GM19239 (cell line): ENCODE measurements at places on chromosomes 3 and 15.
A peak's percentile ranks its signal among the peaks of the same experiment; 100 is the strongest.

GRCh38 chr3:39101022-39101689 lies 6.3 kb downstream of the GORASP1 start:
- DNase-seq, result peak; percentile 62

GRCh38 chr3:46928282-46928681 lies 48.3 kb downstream of the CCDC12 start:
- DNase-seq, result no peak

DNA sequence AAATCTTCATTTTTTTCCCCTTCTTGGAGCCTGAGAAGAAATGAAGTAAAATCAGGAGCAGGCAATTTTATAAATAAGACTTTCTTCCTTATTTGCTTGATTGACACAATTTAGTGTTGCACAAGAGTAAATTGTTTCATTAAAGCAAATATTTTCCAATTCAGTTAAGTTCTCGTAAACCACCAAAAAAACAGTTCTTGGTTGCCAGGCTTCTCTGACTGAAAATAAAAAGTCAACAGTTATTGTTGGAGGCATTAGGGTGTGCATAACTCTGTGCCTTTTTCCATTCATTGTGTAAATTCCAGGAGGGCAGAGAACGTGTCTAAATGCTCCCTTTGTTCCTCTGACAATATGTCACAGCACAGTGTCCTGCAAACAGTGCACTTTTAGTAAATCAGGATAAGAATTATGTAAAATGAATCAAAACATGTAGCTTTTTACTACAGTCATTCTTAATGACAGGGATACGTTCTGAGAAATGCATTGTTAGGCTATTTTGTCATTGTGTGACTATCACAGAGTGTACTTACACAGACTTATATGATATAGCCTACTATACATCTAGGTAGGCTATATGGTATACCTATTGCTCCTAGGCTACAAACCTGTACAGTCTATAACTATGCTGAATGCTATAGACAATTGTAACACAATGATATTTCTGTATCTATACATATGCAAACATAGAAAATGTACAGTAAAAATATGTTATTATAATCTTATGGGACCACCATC lies at the start of gene CP:
Gene CP, minus strand, starts transcription at position 47 of the 735 bp plus-strand sequence. Its CDS starts 37 bp downstream, at position 10.
- DNase-seq, result no peak

GRCh38 chr15:81254277-81254915 lies 57.7 kb downstream of the IL16 start:
- no peak for DNase-seq

GRCh38 chr3:176785171-176785570 lies 412.1 kb downstream of the TBL1XR1 start:
- DNase-seq, result no peak

DNA sequence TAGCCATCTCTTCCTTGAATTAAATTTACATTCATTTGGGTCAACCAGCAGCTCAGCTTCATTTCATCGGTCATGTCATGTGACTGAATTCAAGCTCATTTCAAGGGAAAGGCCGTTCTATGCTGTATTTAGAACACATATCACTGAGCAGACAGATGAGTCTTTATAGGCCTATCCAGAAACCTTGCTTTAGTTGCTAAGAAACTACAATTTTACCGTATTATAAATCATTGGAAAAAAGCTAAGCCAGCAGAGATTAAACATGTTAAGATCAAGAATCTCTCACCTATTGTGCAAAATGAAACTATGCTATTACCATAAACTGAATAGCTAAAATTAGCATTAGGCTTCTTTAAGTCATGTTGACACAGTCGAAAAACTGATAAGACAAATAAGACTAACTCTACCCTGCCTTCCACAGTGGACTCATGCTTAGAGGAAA lies 2.2 kb downstream of the NPTN start:
- DNase-seq, result no peak

DNA sequence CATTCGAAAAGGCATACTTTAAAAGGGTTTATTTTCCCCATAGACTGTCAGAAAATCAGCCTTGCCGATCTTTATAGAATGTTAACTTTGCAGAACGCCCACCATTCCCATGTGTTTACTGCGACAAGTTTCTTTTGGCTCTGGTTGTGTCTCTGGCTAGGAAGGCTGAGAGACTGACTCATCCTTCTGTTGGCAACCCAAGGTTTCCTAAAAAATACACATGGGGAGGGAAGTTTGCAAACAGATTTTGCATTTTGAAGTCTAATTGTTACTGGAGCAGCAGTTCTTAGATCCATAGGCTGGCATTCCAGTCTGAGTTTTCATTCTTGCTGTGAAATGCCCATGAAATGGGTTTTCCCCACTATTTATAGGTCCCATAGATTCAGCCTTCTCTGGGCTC lies 37.9 kb upstream of the MINAR1 start:
- no peak for DNase-seq

GRCh38 chr15:25548600-25548999 lies 109.8 kb upstream of the UBE3A start:
- DNase-seq, result no peak

GRCh38 chr15:57607570-57608000 lies 15.9 kb downstream of the MYZAP start:
- no peak for DNase-seq

- no peak for DNase-seq
Observed at GRCh38 chr3:33918126-33918756, 119.8 kb downstream of the PDCD6IP start.

- no peak for DNase-seq
Observed at GRCh38 chr3:159795042-159795441, 193.6 kb upstream of the IL12A start.

- no peak for DNase-seq
Observed at GRCh38 chr3:64667138-64667537, 20.7 kb downstream of the ADAMTS9 start.

DNA sequence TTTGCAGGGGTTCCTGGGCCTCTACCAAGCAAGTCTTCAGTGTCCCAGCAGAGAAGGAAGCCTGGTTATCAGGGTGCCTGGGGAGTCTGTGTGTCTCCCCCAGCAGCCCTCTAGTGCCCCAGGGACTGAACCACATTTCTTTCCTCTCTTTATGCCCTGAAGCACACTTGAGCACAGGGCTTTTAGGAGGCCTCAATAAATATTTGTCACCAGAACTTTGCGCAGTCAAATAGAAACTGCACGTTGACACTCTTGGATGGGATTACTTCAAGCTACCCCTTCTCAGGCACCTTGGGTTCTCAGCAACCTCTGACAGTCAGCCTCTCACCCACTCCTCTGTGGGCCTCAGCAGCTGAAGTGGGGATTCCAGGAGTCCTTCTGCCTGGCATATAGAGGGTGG lies 226.6 kb upstream of the HES1 start:
- DNase-seq, result no peak

DNA sequence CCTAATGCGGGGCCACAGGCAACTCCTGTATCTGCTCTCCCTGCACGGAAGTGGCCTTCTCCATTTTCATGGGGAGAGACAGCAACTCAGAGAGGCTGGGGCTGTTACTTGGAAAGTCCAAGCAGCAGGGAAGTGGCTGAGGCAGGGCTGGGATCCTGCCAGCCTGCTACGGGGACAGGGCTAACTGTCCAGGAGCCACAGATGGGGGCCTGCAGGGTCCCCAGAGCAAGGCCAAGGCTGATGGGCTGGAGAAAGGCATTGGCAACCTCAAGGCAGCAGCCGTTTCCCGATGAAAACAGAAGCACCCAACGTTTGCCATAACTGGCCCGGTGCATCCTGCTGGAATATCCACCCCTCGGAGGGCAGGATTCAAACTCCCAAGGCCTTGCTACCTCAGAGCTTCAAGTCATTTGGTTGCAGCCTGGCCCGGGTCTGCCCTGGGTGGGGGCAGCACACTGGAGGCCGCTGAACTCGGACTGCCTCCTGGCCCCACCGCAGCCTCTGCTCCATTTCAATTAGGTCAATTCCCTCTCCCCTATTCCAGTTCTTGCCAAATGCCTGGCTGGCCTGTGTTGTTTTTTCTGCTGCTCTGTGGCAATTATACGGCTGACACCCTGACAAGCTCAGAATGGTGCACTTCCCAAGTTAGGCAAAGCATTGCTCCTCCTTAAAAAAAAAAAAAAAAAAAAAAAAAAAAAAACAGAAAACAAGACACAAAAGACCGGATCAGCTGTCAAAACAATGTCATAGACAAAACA lies 143.5 kb downstream of the NUP210 start:
- no peak for DNase-seq

GRCh38 chr3:130702985-130703384 lies 43.6 kb downstream of the PIK3R4 start:
- no peak for DNase-seq

DNA sequence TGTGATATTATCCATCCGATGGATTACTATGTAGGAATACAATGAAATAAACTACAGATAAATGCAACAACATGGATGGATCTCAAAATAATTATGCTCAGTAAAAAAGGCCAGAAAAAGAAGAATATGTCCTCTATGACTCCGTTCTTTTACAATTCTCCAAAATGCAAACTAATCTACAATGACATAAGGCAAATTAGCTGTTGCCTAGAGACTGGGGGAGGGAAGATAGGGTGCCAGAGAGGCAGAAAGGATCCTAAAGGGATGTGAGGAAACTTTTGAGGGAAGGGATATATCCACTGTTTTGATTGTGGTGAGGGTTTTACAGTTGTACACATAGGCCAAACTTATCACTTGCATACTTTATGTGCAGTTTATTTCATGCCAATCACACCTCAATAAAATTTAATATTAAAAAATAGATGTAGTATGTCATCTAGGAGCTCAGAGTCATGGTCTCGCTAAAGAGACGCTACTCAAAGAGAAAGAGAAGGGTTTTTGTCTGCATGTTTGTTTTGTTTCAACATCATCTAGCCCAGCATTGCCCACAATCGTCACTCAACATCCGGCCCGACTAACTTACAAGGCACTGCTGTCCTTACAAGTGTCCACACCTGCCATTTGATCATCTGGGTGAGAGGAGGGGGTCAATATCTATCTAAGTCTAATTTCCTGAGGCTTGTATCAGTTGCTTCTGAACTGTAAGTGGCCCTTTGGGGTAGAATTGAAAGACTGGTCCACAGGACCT lies 29.5 kb downstream of the HES1 start:
- no peak for DNase-seq

- no peak for DNase-seq
Observed at GRCh38 chr15:89327113-89327512, 7.5 kb downstream of the POLG start.

DNA sequence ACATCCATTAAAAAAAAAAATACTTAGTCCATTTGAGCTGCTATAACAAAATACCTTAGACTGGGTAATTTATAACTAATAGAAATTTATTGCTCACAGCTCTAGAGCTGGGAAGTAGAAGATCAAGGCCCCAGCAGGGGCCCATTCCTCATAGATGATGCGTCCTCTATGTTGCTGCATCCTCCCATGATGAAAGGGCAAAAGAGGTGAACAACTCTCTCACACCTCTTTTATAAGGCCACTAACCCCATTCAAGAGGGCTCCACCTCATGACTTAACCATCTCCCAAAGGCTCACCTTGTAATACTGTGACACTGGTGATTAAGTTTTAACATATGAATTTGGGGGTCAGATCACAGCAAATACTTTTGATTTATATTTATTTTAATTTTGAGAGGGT lies 3.0 kb upstream of the TLNRD1 start:
- DNase-seq, result no peak

DNA sequence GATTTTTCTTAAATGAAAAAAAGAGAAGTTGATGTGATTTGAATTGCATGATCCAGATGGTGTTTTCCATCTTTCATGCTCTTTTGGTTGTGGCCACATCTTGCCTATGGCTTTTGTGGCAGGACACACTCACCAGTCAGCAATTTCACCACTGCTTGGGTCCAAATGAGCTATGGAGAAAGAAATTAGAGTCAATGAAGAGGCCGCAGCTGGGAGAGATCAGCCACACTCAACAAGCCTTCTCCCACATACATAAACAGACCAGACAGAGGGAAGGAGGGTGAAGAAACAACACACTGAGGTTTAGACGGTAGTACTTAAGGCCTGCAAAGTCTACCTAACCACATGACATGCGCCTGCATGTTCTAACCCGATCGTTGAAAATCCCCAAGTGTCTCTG lies 110.7 kb upstream of the CDIN1 start:
- no peak for DNase-seq
